Thoracic aorta (tissue), 2 donors: ENCODE measurements at places on chromosomes 3 and 15.

GRCh38 chr3:101527441-101527840 is 14.4 kb upstream of the SENP7 start:
- no peaks in the 10 kb centered on the region for H3K4me1 ChIP-seq
- H3K4me3 ChIP-seq, result no peak overlapping the region
- H3K27me3 ChIP-seq, result no peaks in the 10 kb centered on the region
- no peak for DNase-seq
- H3K27ac ChIP-seq, result no peak overlapping the region

- peaks cover 15% of the 10 kb centered on the region for H3K4me1 ChIP-seq
- no peaks in the 10 kb centered on the region for H3K27me3 ChIP-seq
- H3K4me3 ChIP-seq, result no peak overlapping the region
- no peak for DNase-seq
- H3K27ac ChIP-seq, result no peak overlapping the region
Measured at GRCh38 chr3:119318876-119319275, 24.7 kb downstream of the ARHGAP31 start.

DNA sequence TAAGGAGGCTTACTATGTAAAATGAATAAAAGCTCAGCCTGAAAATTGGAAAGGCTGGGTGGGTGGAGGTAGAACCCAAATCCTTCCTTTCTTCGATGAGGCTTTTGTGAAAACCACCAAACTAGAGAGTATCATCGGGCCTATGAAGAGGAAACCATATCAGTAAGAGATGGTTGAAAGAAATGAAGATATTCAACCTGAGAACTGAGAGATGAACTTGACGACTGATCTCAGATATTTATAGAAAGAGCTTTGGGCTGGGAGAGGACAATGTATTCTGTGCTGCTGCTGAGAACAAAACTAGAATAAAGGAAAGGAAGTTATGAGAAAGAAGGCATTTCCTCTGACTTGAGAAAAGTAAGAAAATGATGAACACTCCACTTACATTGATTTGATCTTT is 236.6 kb downstream of the KCNH8 start:
- no peaks in the 10 kb centered on the region for H3K36me3 ChIP-seq
- DNase-seq, result no peak
- no peak overlapping the region for H3K27ac ChIP-seq
- H3K27me3 ChIP-seq, result no peaks in the 10 kb centered on the region
- H3K4me3 ChIP-seq, result no peak overlapping the region
- peaks cover 11% of the 10 kb centered on the region for H3K4me1 ChIP-seq

- no peak overlapping the region for H3K27ac ChIP-seq
- H3K27me3 ChIP-seq, result no peaks in the 10 kb centered on the region
- no peaks in the 10 kb centered on the region for H3K36me3 ChIP-seq
- no peak for DNase-seq
Measured at GRCh38 chr15:91882858-91883586, 29.5 kb downstream of the SLCO3A1 start.

DNA sequence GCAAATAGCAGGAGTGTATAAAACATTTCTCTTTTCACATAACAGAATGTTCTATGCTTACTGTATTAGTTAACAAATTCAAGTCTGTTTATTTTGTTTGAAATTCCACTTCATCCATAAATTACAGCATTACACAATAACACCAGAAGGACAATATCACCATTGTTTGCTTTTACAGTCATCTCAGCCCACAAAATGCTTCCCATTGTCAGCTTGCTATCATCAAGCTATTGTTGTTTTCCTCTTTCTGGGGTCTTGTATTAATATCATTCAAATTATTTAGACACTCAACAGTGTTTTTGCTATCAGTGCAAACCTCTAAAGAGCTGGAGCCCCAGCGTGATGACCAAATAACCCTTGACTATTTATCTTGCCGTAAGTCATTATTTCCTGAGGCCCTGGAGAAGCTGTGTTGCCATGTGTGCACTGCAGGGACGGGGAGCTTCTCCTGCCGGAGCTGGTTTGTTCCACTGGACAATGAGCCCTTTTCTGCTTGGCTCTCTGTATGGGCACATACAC is 1.1 kb downstream of the SAMMSON start:
- H3K4me1 ChIP-seq, result peaks cover 9% of the 10 kb centered on the region
- H3K4me3 ChIP-seq, result no peak overlapping the region
- no peaks in the 10 kb centered on the region for H3K36me3 ChIP-seq
- H3K27me3 ChIP-seq, result no peaks in the 10 kb centered on the region

- H3K36me3 ChIP-seq, result peaks cover 24% of the 10 kb centered on the region
- no peak overlapping the region for H3K27ac ChIP-seq
- H3K4me3 ChIP-seq, result no peak overlapping the region
Measured at GRCh38 chr15:88627463-88627862, 6.3 kb downstream of the AEN start.

DNA sequence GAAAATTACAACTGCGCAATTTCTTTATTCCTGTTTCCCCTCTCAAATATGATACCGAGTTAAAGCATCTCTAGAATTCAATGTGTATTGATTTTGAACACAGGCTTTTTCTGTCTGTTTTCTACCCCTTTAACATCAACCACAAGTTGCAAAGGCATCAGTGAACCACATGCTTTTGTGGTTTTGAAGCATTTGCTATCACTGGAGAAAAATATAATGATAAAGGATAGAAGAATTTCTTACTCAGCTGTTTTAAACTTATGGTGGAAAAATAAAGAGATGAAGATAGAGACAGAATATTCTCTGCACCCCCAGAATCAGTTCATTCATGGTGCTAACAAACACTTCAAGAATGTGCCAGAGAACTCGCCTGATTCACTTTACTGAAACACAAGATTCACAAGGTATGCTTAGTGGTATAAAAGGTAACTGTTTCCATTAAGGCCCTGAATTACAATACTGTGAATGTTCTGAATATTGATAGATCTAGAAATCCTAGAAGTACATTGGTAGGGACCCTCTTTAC is 9.5 kb upstream of the DPPA4 start:
- DNase-seq, result no peak
- no peak overlapping the region for H3K4me3 ChIP-seq
- H3K4me1 ChIP-seq, result no peaks in the 10 kb centered on the region
- H3K36me3 ChIP-seq, result no peaks in the 10 kb centered on the region
- no peaks in the 10 kb centered on the region for H3K27me3 ChIP-seq

GRCh38 chr3:151147299-151147698 is 55.7 kb downstream of the GPR171 start:
- no peaks in the 10 kb centered on the region for H3K27me3 ChIP-seq
- no peak overlapping the region for H3K27ac ChIP-seq
- no peaks in the 10 kb centered on the region for H3K36me3 ChIP-seq
- DNase-seq, result no peak
- no peak overlapping the region for H3K4me3 ChIP-seq

DNA sequence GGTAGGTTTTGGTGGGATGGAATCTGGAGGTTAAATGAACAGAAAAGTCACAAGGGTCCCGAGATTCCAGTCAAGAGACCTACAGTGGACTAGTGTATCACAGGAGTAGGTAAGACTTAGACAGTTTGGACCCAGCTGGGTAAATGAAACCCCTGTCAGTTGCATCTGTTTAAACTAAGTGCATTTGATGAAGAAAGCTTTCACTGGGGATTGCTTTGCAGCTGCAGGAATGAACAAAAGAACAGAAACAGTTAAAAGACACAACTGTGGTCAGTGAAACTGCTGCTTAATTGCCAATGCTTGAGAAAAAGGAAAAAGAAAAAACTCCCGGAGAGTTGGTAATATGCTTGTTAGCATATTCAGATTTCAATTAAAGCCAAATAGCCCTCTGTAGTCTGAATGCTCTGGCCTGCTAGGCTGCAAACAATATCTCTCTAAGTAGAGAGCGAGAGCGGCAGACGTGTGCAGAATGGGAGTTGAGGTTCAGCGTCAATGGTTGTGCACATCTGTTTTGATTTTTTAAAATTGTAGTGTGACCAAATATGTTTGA is 37.1 kb downstream of the OXNAD1 start:
- H3K27ac ChIP-seq, result no peak overlapping the region
- no peak for DNase-seq
- H3K4me3 ChIP-seq, result no peak overlapping the region
- no peaks in the 10 kb centered on the region for H3K36me3 ChIP-seq
- peaks cover 12% of the 10 kb centered on the region for H3K4me1 ChIP-seq
- H3K27me3 ChIP-seq, result no peaks in the 10 kb centered on the region

DNA sequence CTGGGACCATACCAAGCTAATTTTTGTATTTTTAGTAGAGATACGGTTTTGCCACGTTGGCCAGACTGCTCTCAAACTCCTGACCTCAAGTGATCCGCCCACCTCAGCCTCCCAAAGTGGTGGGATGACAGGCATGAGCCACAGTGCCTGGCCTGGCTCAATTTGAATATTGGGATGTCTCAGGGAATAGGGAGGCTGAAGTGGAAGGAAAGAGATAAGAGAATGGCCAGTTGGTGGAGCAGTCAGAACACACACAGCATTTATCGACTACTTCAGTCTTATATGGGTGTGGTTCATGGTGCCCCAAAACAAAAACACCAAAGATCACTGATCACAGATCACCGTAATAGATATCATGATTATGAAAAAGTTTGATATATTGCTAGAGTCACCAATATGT is 144.4 kb downstream of the GMNC start:
- no peaks in the 10 kb centered on the region for H3K27me3 ChIP-seq
- no peaks in the 10 kb centered on the region for H3K4me1 ChIP-seq
- H3K27ac ChIP-seq, result no peak overlapping the region

DNA sequence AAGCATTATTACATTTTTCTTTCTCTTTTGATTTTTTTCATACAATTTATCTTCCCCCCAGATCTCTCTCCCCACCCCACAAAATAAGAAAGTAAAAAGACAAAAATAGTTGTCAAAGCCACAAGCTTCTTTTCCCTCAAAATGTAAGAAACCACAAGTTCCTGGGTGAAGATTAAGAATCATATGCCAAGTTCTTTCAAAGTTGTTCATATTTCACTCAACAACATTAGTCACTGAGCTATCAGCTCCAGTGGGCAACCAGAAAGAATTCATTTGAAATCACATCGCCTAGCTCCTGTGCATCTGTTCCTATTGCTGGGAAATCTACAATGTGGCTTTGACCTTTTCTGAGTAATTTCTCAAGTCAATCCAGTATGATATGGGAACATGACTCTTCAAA is 681.6 kb upstream of the ARPP21 start:
- H3K4me3 ChIP-seq, result no peak overlapping the region
- H3K27ac ChIP-seq, result no peak overlapping the region
- H3K36me3 ChIP-seq, result no peaks in the 10 kb centered on the region
- no peaks in the 10 kb centered on the region for H3K27me3 ChIP-seq
- no peak for DNase-seq
- no peaks in the 10 kb centered on the region for H3K4me1 ChIP-seq
